Hematopoietic multipotent progenitor cell treated with erythropoietin and hydrocortisone succinate and interleukin-3 and kit ligand, for 17 days (in vitro differentiated cells): ENCODE measurements at places on chromosomes 13 and 19.

DNA sequence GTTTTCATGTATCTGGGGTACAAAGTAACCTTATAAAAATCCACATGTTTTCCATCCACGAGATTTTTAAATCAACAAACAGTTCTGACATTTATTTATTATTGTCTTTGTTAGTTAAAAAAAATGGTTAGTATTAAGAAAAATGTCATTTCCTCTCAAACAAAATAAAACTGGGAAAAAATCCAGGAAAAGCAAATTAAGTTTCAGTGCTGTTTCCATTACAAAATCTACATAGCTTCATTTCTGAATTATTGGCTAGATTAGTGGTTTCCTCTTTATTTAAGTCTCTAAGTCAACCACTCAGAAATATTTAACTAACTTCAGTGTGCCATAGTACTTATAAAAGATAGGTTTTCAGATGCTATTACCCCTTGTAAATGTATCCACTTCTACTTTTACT, 49.1 kb downstream of the MZT1 start:
- DNase-seq, result no peak

GRCh38 chr19:33686687-33687480, 65.1 kb downstream of the CHST8 start:
- no peak for DNase-seq

GRCh38 chr13:86608701-86609100, 809.5 kb upstream of the SLITRK6 start:
- DNase-seq, result no peak

DNA sequence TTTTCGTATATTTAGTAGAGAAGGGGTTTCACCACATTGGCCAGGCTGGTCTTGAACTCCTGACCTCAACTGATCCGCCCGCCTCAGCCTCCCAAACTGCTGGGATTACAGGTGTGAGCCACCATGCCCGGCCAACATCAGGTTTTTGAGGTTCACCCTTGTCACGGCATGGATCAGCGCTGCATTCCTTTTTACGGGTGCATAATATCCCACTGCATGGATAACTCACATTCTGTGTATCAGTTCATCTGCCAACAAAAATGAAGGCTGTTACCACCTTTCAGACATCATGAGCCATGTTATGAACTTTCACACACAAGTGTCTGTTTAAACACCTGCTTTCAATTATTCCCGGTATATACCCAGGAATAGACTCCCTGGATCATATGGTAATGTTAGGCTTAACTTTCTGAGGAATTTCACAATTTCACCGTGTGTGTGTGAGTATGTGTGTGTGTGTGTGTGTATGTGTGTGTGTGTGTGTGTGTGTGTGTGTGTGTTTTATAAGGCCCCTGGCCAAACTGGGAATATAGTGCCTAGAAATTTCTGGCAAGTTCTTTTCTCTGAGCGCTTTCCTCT, 52.2 kb downstream of the AP1M1 start:
- DNase-seq, result no peak

DNA sequence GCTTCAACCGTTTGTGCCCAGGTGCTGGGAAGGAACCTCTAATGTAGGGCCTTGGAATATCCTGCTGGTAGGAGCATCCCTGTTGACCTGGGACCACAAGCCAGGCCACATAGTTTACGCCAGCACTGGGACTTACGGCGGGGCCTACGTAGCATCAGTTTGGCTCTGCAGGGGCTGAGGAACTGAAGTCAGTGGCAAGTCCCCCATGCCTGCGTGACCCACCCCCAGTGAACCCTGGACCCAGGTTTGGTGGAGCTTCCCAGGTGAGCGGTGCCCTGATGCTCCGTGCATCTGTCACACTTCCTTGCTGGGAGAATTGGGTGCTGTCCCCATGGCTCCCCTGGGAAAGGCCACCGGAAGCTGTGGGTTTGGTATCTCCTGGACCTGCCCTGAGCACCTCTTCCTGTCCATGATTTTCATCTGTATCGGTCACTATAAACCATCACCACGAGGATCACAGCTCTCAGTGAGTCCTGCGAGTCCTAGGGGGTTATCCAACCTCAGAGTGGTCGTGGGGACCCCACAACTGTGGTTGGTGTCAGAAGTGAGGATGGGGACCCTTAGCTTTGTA, 9.9 kb downstream of the SIGLEC11 start:
- no peak for DNase-seq

DNA sequence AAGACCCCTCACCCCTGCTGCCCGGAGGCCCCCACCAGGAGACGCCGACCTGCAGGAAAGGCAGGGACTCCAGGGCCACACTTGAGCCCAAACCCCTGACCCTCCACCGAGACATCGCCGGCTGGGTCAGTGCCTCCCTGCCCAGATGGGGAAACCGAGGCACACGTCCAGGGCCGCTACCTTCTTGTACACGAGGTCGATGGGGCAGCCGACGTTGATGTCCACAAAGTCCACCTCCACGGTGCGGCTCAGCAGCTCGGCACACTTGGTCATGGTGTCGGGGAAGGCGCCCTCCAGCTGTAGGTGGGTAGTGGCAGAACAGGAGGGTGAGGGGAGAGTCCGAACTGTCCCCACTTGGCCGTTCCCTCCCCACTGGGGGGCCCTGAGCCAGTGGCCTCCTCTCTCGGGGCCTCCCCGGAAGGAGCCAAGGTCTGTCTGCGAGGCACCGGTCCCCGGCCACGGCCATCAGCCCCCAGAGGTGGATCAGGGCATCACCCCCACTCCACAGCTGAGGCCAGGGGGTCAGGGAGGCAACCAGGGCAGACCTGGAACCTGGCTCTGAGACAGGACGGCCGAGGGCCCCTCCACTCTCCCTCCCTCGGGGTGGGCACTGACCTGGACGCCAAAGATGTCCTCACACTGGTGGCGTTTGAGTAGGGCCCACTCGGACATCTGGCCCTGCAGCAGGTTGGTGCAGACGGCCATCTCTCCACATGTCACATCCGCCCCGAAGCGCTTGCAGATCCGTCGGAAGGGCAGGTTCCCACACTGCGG, 3.0 kb upstream of the PRR22 start:
- DNase-seq, result no peak

- no peak for DNase-seq
Measured at GRCh38 chr13:98237331-98237730, 60.3 kb upstream of the RNF113B start.
